Esophagus squamous epithelium (tissue), 5 donors: ENCODE measurements at places on chromosomes 2 and 18.

DNA sequence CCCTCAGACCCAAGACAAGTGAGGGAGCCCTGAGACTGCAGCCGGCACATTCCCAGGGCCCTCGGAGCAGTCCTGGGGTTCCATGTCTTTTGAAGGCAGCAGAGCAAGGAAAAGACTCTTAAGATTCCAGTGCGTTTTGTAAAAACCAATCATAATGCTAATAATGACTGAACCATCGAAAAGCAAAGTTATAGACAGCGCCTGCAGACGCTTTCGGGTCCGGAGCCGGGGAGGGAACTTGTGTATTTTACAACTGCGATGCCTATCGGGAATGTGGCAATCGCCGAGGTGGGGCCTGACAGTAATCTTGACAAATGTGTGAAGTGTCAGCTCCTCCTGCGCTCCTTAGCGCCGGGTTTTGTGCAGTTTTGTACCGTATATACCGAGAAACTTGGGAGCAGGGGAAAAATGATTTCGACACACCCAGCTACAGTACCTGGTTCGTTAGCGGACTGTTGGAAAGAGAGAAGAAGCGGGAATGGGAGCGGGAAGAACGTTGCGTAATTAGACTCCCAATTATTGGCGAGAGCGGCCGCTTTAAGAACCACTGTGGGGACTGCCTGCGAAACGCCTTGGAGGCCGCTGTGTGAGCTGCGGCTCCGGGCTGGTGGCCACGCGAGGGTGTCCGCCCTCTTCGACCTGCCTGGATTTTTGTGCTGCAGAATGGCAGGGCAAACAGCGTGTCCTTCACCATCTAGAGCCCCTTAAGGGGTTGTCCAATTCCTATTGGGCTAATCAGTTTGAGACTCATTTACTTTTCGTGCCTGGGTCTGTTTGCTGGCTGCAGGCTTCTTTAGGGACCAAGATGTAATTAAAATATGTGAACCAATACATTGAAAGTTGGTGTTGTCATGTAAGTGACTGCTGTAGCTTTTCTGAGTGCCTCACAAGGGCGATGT is 2.4 kb downstream of the EPAS1 start:
- DNase-seq: no peak

GRCh38 chr2:213185147-213185822 is 33.9 kb upstream of the IKZF2 start:
- DNase-seq: no peak

DNA sequence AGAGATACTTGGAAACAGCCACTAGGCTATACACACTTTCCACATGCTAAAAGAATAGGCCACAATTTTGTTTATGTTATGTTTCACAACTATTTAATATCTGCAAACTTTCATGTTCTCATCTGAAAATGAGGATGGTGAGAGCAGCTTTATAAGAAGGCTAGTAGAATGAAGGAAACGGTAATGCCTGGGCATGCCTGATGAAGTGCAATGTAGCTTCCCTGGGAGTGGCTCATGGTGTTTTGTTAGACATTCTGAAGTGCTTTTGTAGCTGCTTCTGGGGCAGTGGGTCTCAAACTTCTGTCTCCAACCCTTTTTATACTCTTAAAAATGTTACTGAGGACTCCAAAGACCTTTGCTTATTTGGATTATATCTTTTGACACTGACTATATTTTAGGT is 193.3 kb upstream of the VWC2L start:
- no peak for DNase-seq

- no peak for DNase-seq
Measured at GRCh38 chr2:162254236-162254871, 11.1 kb upstream of the FAP start.

DNA sequence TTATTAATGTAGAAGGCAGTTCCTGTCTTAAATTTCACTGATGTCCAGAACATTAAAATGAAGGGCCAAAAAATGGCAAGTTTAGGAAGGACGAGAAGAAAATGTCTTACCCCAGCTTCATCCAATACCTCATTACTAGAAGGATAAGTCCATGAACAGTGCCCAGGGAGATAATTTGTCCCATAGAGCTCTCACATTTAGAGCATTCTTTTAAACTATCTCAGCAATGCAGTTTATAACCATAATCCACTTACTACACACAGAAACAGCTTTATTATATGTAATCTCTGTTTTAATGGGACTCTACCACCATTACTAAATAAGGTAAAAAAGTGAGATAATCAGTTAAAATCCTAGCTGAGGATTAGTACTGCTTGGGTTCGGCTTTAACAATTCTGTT is 142.5 kb downstream of the PARD3B start:
- no peak for DNase-seq

DNA sequence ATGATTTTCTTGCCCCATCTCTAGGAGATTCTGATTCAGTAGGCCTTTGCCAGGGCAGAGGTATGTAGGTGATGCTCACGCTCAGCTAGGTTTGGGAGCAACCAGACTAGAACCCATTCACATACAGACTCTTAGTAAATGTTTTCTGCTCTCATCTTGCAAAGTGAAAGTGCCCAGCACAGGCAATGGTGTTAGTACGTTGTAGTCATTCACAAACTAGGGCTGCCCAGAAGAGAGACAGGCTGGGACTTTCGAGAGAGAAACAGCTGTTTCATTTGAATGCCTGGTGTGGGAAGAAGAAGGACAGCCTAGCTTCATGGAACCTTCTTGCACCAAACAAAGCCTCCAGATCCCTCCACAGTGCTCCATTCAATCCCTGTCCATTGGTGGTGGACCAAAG is 19.4 kb downstream of the DDX18 start:
- no peak for DNase-seq

DNA sequence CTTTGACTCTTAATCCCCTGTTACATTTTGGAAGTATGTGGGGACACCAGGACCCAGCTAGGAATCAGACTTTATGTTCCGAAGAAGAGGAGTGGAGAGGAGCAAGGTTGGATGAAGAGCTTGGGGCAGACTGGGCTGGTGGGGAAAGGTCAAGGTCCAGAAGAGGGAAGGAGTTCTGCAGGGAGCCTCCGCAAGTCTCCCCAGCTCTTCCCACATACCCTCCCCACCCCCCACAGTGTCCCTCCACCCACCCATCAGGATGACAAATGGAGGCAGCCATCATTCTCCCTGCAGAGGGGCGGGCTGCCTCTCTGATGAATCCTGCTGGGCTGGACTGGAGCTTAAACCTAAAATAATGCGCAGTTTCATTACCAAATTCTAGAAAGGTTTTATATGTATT is 77.2 kb downstream of the ACKR3 start:
- no peak for DNase-seq

DNA sequence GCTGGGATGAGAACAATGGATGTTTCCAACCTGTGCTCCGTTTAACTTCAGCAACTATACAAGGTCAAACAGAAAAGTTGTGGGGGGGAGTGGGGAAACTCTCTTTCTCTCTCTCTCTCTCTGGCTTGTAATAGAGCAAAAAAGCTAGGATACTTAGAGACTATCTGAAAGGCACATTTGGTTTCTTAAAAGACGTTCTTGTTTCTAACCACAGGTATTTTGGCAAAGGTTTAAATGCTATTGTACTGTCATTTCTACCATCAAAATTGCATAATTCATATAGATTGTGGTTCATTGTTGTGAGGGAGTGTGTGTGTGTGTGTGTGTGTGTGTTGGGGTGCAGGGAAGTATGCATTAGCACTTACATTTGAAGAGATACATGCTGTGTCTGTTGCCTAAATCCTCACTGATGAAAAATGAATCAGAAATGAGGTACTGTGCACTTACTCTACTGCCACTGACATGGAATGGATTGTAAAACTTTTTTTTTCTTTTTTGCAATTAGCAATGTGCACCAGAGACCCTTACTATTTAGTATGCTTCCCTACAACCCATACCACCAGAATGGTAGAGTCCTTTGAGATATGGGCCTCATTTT is 841.0 kb upstream of the PIK3C3 start:
- no peak for DNase-seq

DNA sequence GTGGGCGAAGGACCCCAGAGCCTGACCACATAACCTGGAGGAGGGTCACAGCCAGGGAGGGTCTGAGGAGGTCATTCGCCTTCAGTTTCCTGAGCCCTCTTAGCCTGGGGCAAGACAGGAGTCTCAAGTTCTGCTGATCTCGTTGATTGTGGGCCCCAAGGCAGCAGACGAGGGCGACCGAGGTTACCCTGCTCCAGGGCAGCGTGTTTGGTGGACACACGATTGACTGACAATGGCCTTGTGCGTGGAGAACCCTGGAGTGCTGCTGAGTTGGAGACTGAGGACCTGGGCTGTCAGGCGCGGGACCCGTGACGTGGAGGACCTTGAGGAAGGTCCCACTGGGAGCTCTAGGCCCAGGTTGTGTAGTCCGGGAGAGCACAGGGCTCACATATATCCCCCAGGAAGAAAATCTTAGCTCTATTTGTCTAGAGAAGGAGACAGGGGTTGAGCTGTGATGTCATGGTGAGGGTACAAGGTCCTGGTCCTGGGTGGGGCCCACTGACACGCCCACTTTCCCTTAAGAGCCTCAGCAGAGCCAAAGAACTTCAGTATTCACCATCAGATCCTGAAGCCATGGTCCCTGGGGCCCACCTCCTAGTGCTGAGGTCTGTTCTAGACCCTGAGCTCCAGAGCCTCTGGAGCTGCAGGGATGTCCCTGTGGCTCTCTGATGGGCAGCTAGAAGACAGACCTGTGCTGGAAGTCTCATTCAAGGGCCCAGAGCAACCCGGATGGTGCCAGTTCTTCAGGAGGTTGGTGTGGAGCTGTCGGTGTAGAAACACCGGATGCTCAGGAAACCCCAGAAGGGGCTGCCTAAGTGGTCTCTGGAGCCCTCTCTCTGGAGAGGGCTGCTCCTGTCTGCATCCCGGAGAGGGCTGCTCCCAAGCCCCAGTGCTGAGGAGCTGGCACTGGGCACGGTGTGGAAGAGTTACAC is 53.1 kb downstream of the DYSF start:
- no peak for DNase-seq

DNA sequence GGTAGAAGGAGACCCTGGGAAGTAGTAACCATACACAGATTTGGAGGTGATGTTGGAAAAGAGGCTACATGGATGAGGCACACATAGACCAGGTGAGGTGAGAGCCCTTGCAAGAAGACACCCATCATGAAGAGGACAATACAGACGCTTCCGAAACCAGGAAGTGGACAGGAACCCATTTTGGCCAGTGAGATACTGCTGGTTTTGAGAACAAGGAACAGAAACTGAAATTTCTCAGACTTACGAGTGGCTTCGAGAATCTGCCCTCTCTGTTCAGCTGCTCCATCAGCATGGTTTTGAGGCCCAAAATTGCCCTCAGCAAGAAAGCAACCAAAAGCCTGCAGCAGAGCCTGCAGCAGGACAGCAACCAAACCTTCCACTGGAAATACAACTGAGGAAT is 479.1 kb upstream of the NRXN1 start:
- no peak for DNase-seq

- DNase-seq: no peak
Measured at GRCh38 chr2:7479603-7480002, 562.4 kb downstream of the RNF144A start.

- no peak for DNase-seq
Measured at GRCh38 chr2:203685081-203685621, 21.3 kb upstream of the CD28 start.

DNA sequence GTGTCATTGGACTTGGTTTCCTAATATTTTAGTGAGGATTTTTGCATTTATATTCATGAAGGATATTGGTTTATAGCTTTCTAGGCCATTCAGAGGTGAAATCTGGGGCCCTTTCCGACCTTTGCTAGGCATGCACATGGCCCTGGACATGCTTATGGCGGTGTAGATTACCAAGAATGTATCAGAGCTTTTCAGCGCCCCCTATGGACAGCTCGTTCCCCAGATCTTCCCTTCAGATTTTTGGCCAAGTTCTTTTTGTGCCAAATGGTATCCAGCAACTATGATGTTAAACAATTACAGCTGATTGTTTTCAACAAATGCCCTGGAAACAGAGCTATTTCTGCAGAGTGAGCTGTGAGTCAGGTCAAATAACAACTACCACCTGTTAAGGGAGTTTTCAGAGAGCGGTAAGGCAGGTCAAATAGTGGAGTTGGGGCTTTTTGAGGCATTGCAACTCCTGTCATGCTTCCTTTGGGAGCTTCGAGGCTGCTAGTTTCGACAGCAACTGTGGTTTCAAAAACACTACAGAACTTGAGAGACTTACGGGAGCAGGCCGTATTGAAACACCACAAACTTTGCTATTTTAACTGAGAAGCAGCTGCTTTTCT is 188.3 kb downstream of the ZNF516 start:
- DNase-seq: no peak

GRCh38 chr18:11366410-11366809 is 217.0 kb upstream of the PIEZO2 start:
- no peak for DNase-seq
